Hair follicle dermal papilla cell (primary cell): ENCODE measurements at places on chromosomes 1 and 21. TPM values are rescaled to one million over a fixed set of nuclear protein-coding genes. Genes with fewer than 3 reads are reported as not detected.

UBXN10 gene
- under 0.01 TPM in 1 of 2 replicates, not detected in the other for total RNA-seq

OR4F29 gene
- total RNA-seq = 0.32 TPM in 1 of 2 replicates, not detected in the other

OR6K3 gene
- total RNA-seq = not detected in 2 replicates

PLCH2 gene
- total RNA-seq = 0.12 and 0.65 TPM in 2 replicates

C2CD4D gene
- not detected in 2 replicates for total RNA-seq

CD5L gene
- total RNA-seq = not detected in 2 replicates

ANKRD34A gene
- total RNA-seq = 1.3 and 1.6 TPM in 2 replicates

ATAD3C gene
- under 0.01 TPM in 2 replicates for total RNA-seq

RSBN1 gene
- 9.5 and 12.5 TPM in 2 replicates for total RNA-seq

RXFP4 gene
- total RNA-seq = not detected in 2 replicates

NAV1 gene
- 67.5 and 78.9 TPM in 2 replicates for total RNA-seq

IGSF9 gene
- total RNA-seq = under 0.01 TPM in 1 of 2 replicates, not detected in the other

SPATA21 gene
- total RNA-seq = not detected in 2 replicates

PROX1 gene
- total RNA-seq = 0.12 and 0.16 TPM in 2 replicates

UBE2U gene
- total RNA-seq = not detected in 2 replicates

PSEN2 gene
- total RNA-seq = 29.8 and 34.7 TPM in 2 replicates

C1orf105 gene
- not detected in 2 replicates for total RNA-seq

CD1D gene
- total RNA-seq = not detected in 2 replicates

RCC2 gene
- 41.7 and 54.5 TPM in 2 replicates for total RNA-seq

HES3 gene
- total RNA-seq = not detected in 2 replicates
